ENCODE measurements at places on chromosomes 4 and X.

GRCh38 chr4:61245069-61245714 lies 45.1 kb downstream of the ADGRL3 start:
- DNase-seq, result no peak

- DNase-seq, result no peak
These were observed 64.7 kb upstream of the BTC start for GRCh38 chr4:74858921-74859562.

GRCh38 chr4:73740353-73740778 lies at the start of gene CXCL8:
TSS of gene CXCL8 (plus strand) at chr4:73740569. CDS start at chr4:73740659, 90 bp downstream.
- DNase-seq, result no peak

- DNase-seq, result peak; percentile 2
These were observed 691 bp downstream of the MAGED1 start for GRCh38 chrX:51893931-51894696.

DNA sequence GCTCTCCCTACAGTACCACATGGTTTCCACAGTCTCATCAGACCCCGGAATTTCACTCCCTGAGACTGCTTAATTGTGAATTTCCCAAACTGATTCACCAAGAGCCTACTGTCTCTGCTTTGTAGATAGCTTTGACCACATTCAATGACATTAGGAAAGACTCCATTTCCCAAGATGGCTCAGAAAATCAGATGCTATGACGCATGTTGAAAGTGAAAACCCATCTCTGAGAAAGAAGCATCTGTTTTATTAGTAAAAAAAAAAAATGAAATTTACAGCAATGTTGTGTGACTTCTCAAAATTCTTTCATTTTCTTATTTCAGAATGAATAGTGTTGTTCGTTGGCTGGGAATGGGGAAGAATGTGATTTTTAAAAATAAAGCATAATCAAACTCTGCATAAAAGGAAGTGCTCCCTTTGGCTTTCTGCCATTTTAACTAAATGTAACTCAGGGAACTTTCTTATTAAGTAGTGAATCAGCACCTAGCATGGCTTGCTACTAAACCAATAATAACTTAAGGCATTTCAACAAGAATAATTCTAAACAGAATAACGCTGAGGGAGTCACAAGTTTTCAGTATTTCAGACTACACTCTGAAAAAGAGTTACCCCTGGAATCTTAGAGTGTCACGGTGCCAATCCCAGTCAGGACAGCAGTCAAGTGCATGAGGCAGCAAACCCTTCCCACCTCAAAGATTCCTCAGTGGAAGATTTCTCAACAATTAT lies 97.4 kb upstream of the MYOZ2 start:
- DNase-seq, result no peak

- DNase-seq, result no peak
These were observed 191.6 kb upstream of the ANKRD50 start for GRCh38 chr4:124903995-124904722.

DNA sequence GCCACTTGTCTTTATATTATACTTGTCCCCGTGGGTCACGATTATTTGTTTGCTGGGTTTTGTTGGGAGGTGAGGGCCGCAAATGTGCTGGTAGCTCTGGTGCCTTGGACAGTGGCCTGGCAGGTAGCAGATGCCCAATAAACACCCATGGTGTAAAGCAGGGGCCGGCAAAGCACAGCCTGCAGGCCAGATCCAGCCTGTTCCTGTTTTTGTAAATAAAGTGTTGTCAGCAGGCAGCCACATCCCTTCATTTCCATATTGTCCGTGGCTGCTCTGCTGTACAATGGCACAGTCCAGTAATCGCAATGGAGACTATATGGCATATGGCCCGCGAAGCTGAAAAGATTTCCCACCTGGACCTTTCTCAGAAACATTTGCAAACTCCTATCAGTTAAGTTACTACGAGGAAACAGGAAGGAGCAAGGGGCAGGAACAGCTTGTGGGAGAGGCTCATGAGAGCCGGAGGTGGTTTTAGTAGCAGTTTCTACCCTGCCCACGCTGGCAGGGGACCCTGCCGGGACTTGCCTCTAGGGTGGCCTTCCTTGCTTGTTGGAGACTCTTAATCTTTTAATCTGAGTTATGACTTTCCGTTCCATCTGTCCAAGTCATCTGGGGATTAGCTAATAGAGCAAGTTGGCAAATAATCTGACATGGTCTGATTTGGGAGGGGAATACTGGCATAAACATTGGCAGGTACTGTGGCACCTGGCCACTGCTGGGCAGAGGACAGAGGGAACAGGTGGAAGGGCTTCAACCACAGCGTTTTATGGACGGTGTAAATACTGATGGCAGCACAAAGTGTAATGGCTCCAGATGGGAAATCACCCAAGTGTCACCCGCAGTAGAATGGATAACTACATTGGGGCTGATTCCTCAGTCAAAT lies 19.6 kb downstream of the CLCN4 start:
- DNase-seq, result no peak

Data from effector CD8-positive, alpha-beta T cell (primary cell).